ENCODE measurements at places on chromosomes 4 and X.

DNA sequence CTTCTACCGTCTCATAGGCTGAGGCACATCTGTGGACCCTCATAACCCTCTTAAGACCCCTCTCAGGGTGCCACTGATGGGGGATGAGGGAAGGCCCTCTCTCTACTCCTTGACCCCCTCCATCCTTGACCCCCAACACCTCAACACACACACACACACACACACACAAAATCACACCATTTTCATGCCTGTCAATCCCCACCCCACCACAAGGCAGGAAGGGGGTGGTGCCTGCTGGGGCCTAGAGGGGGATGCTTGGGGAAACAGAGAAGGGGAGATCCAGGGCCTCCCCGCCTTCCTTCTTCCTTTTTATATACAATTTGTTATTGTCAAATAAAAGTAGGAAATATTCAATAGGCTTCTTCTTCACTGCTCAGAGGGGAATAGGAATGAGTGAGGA lies 1.2 kb upstream of the EBP start:
- DNase-seq, result no peak

DNA sequence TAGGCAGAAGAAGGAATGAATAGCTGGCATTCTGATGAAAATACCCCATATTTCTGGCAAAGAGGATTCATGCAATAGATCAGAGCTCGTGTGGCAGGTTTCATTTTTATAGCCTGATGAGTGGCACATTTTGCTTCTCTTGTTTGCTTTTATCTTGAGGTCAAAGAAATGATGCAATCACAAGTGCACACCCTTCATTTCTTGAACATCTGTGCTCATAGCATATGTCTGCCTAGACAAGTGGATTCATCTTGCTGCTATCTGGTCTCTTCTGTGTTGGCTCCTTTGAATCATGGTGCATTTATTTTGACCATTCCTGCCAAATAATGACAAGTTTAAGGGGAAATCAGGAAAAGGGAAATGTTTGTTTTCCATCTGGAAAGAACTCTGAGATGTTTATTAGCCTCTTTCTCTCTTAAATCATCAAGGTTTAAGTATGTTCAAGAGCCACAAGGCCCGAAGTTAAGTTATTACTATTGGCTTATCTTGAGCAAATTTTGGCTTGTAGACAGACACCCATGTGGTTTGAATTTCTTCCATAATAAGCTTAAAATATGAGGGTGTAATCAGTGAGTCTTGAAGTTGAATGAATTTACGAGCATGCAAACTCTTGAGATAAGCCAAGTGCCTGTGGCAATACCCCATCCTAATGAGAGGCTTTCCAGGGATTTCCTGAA lies 59.3 kb upstream of the HS3ST1 start:
- DNase-seq, result no peak

- DNase-seq, result peak; percentile 15
These were observed 53.8 kb downstream of the VSIG4 start for GRCh38 chrX:65985922-65986588.

DNA sequence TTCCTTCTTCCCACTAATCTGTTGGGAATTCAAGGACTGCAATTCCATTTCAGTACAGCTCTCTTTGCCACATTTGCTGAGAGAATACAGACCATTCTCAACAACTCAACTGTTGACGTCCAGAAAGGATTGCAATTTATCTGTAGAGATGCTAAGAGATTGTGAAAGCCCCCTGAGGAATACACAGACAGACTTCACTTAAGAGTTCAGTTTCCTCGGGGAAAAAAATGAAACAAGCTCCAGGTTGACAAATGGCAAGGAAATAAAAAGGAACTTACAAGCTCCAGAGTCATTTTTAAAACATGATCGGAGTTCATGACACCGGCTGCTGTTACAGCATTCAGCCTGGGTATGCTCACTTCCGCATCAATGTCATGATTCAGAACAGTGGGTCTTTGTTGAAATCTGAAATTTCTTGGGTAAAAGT lies 13.8 kb downstream of the TLR10 start:
- DNase-seq, result no peak

- DNase-seq, result no peak
These were observed 284.7 kb upstream of the FTHL17 start for GRCh38 chrX:31356275-31357212.

DNA sequence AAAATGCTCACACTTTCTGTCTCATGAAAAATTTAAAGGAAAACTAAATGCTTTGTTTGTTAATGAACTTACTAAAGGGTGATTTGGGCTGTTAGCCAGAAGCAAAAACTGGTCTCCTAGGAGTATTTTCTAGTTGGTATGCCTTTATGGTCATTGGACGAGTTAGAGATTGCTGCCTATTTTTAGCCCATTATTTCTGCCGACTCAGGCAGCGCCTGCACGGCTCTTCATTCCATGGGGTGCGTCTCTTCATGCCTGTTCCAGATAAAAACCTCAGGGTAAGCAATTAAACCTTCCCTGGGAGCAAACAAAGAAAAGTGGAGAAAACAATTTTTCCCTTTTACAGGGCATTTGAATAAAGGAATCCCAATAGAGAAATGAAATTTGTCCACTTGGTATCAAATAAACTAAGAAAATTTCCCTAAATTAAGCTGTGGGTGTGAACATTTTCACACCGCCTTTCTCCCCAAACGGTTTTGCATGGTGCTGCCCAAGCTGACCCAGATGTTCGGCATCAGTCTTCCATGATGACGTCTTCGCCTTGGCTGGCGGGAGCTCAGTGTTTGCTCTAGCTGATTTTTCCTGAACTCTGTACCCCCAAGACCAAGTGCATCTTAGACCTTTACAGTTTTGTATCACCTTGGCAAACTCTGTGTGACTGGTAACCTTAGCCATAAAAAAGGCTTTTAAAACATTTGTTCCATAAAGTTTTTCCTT lies 61.7 kb upstream of the ADGRG2 start:
- DNase-seq, result no peak

DNA sequence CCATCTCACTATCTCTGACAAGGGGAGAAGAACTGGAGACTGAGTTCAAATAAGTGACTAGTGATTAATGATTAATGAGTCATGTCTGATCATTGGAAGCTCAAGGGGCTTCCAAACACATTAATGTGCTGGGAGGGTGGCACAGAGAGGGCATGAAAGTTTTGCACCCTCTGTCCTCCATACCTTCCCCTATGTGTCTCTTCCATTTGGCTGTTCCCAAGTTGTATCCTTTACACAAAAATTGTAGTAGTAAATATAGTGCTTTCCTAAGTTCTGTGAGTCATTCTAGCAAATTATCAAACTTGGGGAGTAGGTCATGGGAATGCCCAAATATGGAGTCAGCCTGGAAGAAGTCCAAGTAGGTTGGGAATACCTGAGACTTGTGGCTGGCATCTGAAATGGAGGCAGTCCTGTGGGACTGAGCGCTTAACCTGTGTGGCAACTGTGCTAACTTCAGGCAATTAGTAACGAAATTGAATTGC lies 4.1 kb upstream of the FAM200B start:
- no peak for DNase-seq

DNA sequence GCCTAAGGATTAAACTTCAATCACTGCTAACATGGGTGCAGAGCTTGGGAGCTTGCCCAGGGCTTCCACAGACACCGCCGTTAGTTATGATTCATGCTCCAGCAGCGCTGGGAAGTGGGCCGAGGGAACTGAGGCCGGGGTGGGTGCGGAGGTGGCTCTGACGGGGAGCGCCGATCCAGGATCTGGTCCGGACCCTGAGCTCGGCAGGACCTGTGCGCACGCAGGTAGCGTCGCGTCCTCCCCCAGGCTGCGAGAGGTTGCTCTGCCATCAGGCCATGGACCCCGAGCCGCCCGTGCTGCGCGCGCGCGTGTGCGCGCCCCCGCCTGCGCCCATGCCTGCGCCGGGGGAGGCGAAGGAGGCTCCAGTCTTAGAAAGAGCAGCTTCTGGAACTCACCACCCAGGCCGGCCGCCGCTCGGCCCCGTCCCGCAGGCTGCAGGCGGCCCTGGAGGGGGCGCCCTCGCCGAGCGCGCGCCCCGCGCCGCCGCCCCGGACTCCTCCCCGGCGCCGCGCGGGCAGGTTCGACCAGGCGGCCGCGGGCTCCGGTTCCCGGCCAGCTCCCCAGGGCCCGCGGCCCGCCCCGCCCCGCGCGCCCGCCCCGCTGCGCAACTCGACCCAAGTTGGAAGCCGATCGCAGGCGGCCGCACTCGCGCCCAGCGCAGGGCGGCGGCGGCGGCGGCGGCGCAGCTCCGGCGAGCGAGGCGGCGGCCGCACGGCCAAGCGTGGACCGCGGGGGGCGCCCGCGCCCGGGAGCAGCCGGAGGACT lies 732 bp upstream of the ADRA2C start:
- DNase-seq, result peak; percentile 91

- no peak for DNase-seq
These were observed 14.1 kb downstream of the KLF3 start for GRCh38 chr4:38678078-38678477.

Data from SK-N-SH (cell line).